ENCODE measurements at places on chromosomes 2 and 18.

DNA sequence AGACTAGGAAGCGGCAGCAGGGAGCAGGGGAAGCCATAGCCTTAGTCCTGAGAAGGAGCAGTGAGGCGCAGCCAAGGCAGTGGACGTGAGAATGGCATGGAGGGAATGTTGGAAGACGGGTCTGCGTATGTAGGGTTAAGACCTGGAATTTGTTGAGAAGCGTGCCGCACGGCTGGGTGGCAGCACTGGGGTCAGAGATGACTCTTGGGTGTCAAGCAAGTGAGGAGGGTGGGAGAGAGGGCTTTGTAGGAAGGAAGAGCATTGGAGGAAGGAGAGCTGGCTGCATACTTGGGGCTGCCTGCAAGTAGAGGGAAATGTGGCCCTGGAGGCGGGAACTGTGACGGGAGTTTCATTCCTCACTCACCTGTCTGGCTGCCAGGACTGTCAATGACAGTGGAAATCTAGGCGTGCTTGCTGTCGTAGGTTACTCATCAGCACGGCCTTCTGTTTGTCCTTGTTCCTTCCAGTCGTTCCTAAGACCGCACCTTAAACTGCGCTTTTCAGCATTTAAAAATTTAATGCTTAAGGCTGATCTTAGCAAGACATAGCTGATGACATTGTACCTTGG, 108.0 kb downstream of the ITGB1BP1 start:
- no peak for DNase-seq

DNA sequence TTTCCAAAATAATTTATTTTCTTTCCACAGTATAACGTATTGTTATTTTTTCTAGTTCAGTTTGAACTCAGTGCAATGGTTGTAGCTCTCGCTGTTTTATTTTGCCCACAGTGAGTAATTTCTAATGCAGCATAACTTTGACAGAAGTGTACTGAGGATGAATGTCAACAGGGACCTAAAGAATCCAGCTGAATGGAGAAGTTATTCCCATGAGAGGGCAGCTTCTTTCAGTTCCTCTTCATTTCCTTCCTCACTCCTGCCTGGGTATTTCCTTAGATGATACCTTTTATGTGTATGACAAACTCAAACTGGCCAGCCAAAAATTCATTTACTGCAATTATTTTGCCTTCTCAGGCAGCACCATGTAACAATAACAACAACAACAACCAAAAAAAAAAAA, 1223.1 kb upstream of the ZEB2 start:
- DNase-seq: no peak

GRCh38 chr18:63467699-63468098, 9.1 kb upstream of the SERPINB5 start:
- no peak for DNase-seq

- DNase-seq: peak; percentile 81
Measured at GRCh38 chr18:46174342-46175041, 70.3 kb downstream of the HAUS1 start.

DNA sequence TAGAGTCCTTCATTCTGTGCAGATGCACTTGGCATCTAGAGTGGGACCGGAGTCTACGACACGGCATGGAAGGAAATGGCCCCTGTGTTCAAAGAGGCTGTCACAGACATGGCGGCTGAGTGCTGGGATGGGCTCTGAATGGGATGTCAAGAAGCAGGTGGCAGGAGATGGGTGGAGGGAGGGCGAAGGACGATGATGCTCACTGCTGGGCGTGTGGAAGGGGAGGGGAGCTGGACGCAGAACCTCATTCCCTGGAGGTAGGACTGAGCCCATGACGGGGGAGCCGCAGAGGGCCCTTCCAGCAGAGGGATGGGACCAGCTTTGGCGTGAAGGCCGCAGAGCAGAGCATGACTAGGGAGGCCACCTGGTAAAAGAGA, 18.8 kb upstream of the ALPI start:
- DNase-seq: no peak

- no peak for DNase-seq
Measured at GRCh38 chr18:63567276-63567675, 19.9 kb upstream of the SERPINB13 start.

DNA sequence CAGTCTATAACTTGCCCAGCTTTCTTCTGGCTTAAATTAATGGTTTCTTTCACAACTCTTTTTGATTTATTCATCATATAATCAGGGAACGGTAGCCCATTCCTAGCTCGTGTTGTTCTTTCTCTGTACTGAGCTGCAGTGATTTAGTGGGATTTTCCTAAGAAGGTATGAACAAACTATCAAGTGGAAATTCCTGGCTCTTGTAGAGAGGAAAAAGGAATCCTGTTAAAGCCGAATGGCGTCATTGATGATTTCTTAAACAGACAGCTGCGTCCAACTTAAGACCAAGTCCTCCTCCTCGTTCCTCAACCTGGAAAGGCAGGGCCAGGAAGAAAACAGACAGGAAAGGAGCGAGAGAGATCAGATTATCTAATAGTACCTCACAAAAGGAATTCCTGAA, 69.2 kb upstream of the CABLES1 start:
- DNase-seq: no peak

DNA sequence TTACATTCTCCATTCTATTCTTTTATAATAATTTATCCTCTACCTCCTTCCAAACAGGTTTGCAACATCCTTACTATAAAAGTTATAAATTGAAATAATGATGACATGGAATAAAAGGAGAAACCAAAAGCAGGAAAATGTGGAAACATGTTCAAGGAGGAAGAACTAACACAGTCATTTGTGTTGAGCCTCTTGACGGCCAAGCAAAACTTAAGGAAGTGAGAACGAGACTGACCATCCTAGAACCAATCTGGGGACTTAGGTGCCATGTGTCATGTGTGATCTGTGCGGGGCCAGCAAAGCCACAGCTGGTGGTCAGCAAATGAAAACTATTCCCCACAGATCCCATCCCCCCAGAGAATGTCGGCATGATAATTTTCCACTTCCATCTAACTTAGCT, 25.6 kb upstream of the FAM124B start:
- DNase-seq: no peak

DNA sequence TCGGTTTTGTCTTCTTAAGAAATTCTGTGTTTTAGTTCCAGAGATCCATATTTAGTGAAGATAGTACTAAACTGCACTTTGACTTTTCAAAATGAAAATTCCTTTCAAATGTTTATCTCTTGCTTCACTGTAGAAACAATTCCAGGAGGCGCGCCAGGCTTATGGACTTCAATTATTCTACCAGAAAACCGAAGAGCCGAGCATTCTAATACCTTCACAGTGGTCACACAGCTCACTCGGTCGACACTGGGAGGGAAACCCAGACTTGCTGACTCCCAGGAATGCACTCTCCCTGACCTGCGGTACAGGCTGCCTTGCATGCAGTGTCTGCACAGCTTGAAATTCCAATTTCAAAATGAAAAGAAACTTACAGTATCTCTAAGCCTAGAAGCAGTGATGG, 119.9 kb upstream of the PIEZO2 start:
- DNase-seq: no peak

- DNase-seq: no peak
Measured at GRCh38 chr18:24220318-24220688, 81.4 kb downstream of the CABYR start.

- DNase-seq: no peak
Measured at GRCh38 chr18:58290116-58290695, 246.2 kb downstream of the NEDD4L start.

DNA sequence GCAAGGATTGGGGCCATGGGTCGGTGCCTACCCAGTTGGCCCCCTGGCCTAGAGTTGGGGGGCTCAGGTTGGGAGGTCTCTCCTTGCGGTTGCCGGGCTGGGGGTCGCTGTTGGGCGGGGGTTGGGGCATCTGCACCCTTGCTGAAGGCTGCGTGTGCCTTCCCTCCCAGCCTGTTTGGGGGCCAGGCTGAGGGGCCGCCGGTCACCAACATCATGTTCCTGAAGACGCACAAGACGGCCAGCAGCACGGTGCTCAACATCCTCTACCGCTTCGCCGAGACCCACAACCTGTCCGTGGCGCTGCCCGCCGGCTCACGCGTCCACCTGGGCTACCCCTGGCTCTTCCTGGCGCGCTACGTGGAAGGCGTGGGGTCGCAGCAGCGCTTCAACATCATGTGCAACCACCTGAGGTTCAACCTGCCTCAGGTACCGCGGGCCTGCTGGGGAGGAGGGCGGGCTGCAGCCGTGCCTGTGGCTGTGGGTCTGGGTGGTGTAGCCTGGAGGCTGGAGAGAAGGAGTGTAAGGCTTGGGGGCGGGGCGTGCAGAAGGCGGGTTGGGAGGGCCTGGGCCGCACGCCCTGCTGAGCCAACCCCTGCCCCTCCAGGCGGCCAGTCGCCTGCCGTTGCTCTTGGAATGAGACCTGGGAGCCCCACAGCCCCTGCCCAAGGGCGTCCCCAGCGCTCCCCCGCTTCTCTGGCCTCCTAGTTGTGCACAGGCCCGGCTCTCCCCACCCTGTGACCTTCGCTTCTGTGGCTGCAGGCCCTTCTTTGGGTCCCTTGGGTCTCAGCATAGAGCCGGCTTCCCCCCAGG, 7.2 kb upstream of the NEU4 start:
- DNase-seq: no peak

DNA sequence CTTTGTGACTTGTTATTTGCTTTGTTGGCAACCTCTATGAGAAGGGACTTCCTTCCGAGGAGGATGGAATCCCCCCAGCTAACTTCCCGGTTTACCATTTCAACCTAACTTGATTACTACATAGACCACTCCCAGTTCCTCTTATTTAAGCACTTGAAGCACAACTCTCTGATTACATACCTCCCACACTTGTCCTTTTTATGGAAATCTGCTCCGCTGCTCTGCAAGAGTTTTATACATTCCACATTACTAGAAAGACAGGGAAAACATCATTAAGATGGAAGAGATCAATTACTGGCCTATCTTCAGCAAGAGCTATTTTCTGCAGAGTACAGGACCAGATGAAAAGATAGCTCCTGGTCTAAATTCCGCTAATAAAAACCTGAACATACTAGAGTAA, 160.0 kb upstream of the PGAP1 start:
- DNase-seq: no peak

GRCh38 chr2:204732019-204732418, 186.7 kb downstream of the PARD3B start:
- no peak for DNase-seq

DNA sequence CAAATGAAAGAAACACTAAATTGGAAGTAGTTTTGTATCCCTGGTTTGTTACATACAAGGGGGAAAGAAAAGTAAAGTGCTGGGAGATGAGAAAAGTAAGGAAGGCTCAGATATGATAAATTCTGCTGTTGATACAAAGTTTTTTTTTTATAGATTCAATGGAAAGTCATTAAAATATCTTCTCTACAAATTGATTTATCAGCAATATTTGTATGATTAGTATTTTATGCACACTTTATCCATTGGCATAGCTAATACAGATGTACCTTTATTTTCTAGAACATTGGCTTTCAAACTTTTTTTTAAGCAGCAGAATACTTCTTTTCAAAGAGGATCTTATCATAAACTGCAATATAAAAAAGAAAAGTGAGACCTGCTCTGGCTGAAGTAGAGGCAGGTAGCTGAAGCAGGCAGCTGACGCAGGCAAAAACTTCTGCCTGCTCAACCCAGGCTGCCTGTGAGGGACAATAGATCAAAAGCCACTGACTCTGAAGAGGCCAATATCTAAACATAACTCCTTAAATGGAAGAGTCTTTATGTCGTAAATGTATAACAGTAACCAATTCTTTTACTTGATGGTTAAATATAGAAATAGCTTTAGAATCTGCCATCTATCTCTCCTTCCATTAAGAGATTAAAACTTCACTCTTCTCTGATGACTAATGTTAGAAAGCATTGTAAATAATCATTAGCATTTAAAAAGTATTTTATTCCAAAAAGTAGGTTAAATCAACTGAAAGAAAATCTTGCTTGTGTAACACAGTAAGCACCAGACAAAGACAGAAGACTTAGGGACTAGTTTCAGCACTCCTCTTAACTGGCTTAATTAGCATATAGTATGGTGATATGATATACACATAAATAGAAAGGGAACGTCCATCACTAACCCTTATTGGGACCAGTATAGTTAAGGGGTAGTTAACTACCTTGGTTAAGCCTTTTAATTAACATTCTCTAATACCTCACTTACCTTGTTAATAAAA, 174.2 kb downstream of the SLC39A10 start:
- no peak for DNase-seq

DNA sequence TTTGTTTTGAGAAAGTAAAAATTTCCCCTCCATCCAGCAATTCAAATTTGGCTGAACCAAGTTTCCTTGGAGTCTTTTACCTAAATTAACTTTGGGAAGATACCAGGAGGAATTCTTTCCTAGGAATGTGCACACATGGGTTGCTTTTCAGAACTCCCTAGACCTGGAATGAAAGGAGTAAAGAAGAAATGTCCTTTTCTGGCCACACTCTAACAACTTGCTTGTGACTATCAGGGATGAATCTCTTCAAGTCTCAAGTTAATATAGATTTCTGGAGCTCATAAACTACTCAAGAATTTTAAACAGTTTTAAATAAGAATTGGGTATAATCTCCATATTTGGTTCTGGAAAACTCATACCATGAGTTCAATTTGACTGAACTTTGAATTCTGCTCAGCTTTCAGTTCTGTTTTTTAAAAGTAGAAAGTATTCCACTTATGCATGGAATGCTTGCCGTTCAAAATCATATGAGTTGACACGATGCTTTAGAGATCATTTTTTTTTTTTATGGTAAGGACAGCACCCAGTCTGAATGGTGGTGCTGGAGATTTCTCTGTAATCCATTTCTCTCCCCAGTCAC, 7.7 kb downstream of the RASGRP3 start:
- no peak for DNase-seq

GRCh38 chr18:69969491-69969890, 21.8 kb upstream of the CD226 start:
- DNase-seq: no peak
